ENCODE measurements at places on chromosomes 16 and 17.
A peak's percentile ranks its signal among the peaks of the same experiment; 100 is the strongest.

GRCh38 chr17:51118330-51119195 is 2.1 kb downstream of the SPAG9 start:
- DNase-seq = no peak

DNA sequence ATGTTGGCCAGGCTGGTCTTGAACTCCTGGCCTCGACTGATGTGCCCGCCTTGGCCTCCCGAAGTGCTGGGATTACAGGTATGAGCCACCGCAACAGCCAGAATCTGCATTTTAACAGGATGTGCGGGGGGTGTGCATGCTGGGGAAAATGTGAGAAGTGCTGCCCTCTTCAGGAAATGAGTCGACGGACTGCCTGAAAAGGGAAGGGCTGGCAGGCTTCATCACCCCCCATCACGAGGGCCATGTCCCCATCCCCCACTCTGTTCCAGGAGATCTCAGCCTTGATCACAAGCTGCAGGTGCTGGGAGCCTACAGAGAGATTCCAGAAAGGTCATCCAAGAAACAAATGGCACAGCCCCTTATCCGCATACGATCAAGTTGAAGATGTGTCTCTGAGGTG is 195.3 kb upstream of the RPL38 start:
- no peak for DNase-seq

- DNase-seq = no peak
These were observed 231.5 kb downstream of the MRTFB start for GRCh38 chr16:14302399-14303181.

GRCh38 chr16:3157229-3158025 is 22.6 kb downstream of the ZNF213 start:
- DNase-seq = peak; percentile 73

GRCh38 chr17:50394711-50395110 is 2.6 kb downstream of the LRRC59 start:
- no peak for DNase-seq

- no peak for DNase-seq
These were observed 4.8 kb downstream of the KLHL11 start for GRCh38 chr17:41860254-41860931.

GRCh38 chr17:48561884-48562810 is 16.0 kb downstream of the HOXB4 start:
- DNase-seq = no peak

DNA sequence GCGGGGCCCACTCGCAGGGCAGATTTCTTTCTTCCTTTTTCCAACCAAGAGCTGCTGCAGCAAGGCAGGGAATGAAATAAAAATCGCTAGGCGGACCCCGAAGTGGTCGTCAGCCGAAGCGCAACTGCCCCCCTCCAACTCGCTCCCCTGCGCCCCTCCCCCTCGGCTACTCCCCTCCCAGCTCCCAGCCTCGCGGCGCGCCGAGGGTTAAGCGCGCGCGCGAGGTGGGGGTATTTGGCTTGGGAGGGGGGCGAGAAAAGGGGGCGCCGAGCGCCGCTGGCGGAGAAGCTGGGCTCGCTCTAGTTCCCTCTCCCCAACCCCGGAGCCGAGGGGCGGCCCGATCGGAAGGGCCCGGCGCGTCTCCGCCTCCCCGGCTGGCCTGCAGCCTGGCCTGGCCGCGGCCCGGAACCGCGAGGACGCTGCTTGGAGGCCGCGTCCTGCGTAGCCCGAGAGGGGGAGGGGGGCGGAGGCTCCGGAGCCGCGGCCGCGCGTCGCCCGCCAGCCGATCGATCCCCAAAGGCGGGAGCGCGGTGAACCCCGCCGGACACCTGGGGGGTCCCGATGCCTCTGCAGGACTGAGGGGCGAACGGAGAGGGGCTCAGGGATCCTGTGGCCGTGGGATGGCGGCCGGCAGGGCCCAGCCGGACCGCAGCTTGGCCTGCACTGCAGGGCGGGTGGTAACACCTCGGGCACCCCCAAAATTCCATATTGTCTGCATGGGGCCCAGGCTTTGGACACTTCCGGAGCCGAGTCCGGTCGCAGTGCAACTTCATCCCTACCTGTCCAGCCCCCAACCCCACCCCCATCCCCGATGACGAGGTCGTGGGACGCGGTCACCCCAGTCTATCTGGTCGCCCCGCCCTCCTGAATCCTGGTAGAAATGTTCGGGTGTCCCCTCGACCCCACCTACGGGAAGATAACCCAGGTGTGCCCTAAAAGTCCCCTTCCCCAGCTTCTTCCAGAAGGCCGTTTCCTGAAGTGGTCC is 4.9 kb upstream of the CBX4 start:
- no peak for DNase-seq
